ENCODE measurements at places on chromosomes 4 and X.

DNA sequence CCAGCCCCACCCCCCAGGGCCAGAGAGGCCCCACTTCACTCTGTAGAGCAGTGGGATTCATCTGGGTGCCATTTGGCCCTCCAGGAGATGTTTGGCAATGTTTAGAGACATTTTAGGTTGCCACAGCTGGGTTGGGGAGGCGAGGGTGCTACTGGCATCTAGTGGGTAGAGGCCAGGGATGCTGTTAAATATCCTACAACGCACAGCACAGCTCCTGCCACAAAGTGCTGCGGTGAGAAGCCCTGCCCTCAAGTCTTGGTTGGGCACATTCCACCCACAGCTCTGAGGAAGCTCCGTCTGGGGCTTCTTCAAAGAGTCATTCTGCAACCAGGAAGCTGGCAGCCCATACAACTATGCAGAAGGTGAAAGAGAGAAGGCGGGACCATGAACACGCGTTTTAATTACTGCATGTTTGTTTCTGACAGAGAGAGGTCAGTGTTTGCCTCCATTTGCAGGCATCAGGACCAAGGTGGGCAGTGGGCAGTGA, 48.1 kb upstream of the FAM9C start:
- no peak for DNase-seq

- no peak for DNase-seq
Observed at GRCh38 chr4:95540227-95540626, 8.5 kb downstream of the UNC5C start.

- DNase-seq: no peak
Observed at GRCh38 chr4:138341739-138342415, 99.7 kb upstream of the SLC7A11 start.

- no peak for DNase-seq
Observed at GRCh38 chrX:10077425-10078188, 79.2 kb upstream of the CLCN4 start.

DNA sequence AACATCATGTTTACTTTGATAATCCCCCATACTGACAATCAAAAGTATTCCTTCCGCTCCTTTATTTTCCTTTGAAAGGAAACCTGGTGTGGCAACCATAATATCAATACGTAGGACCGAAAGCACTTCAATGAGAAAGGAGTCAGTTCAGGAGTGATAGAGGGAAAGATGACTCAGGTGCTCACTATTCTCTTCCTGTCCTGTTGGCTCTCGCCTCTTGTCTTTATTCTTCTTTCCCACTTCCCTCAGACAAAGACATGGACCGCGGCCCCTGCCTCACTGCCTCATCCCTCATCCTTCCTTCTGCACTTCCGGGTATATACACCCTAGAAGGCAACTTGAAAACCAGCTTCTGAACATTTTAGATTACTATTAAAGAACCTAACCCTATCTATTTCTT, 49.8 kb upstream of the TNIP3 start:
- no peak for DNase-seq

- no peak for DNase-seq
Observed at GRCh38 chrX:31070057-31070468, 1.8 kb downstream of the FTHL17 start.

DNA sequence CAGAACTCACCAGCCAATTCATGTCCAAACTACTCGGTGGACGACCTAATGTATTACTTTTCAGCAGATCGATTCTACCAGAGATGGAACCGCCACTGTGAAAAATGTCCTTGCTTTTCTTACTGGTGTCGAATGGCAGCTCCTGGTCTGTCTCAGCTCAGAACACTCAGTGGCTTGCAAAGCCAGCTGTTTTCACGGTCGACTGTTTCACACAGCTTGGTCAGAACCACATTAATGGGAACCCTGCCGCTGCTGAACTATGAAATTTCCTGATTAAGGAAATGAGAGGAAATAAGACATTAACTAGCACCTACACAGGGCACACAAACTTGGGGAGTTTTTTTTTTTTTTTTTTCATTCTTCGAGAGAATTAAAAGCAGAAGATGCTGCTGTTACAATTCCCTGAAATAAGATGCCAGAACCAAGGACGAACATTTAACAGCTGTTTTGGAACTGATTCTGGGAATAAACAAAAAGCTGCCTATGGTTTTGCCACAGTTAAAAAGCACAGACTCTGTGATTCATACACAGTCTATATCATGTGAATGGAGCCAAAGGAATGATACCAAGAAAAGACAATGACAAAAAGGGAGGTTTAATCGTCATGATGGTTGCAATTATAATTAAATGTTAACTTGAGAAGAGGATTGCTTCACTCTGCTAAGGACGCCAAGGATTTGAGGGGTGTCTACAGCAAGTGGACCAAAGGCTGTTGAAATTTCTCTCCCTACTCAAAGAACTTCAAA, 31.3 kb downstream of the SUPT20HL2 start:
- DNase-seq: no peak

- no peak for DNase-seq
Observed at GRCh38 chr4:145939856-145940255, 1.2 kb upstream of the ZNF827 start.

GRCh38 chr4:150656891-150657290, 74.9 kb downstream of the MAB21L2 start:
- DNase-seq: no peak

DNA sequence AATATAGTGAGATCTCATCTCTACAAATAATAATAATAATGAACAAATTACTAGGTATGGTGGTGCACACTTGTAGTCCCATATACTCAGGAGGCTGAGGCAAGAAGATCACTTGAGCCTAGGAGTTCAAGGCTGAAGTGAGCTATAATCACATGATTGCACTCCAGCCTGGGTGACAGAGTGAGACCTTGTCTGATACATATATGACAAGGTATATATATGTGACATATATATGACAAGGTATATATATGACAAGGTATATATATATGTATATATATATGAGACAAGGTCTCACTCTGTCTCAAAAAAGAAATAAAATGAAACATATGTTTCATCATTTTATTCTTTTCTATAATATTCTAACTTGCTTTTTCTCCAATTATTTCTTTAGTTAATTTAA, 278.1 kb upstream of the TET2 start:
- no peak for DNase-seq

DNA sequence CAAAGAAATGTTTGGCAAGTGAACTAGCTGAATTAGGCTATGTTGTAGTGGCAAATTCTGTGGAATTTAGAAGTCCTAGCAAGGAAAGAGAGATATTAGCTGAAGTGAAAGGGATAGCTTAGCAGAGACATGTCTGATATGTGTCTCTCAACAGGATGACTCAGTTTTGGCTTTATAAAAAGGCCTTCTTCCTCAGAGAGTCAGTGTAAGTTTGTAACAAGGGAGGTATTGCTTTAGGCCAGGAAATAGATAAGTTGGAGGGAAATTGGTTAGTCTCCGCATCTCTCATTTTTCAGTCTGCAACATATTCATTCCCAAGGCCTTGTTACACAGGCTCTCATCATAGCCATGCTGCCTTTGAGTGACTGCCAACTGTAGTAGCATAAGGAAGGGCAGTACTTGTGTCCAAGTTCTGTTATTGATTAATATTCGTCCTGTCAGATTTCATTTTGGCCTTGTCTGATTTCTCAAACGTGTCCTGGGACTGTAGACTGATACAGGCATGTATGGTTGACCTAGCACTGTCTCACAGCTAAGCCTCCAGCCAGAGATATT, 4.0 kb downstream of the TMEM164 start:
- no peak for DNase-seq

- DNase-seq: no peak
Observed at GRCh38 chr4:165921546-165921945, 48.5 kb downstream of the TLL1 start.

DNA sequence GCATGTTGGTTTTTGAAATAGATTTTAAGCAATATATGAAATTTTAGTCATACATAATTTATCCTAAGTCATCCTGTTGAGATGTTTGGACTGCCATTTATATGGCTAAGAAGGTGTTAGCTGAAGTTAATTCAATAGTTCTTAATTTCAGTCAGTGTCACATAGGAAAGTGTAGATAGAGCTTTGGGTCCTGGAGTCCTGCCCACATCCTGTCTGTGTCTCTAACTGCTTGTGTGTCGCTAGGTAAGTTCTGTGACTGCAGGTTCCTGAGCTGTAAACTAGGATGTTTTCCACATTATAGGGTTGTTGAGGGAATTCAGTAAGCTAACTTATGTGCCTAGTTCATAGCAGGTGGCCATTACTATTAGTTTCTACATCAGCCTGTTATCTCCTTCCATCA, 20.7 kb downstream of the OFD1 start:
- no peak for DNase-seq

DNA sequence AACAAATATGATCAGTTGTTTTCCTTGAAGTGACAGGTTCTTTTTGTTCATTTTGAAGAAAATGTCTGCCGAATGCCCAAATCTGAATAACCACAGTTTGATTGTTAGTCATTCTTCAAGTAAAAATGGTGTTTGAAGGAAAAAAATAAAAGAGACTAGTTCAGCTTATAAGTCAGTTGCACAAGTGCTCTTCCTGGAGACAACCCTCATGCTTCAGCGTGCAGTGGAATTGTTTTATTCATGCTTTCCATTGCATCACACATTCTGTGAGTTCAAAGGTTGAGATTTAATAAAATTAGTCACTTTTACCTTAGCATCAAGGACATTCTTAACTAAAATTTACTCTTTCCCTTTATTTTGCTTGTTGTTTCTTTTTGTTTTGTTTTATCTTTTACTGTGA, 404.9 kb downstream of the ZNF674 start:
- DNase-seq: no peak

DNA sequence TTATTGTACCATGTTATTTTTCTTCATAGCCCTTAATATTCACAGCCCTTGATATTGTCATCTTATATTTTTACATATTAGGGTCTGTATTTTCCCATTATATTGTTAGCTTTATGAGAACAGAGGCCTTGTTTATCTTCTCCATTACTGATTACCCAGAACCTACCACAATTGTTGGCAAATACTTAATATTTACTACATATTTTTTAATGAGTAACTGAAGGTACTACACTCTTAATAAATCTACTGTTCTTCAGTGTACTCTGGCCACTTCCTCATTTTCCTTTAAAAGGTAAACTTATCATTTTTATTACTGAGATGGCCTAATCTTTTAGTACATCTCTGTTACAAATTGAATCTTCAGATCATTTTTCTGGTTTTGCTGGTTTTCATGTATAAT, 133.5 kb downstream of the COL4A5 start:
- no peak for DNase-seq

- no peak for DNase-seq
Observed at GRCh38 chrX:72495046-72495445, 77.6 kb downstream of the HDAC8 start.

DNA sequence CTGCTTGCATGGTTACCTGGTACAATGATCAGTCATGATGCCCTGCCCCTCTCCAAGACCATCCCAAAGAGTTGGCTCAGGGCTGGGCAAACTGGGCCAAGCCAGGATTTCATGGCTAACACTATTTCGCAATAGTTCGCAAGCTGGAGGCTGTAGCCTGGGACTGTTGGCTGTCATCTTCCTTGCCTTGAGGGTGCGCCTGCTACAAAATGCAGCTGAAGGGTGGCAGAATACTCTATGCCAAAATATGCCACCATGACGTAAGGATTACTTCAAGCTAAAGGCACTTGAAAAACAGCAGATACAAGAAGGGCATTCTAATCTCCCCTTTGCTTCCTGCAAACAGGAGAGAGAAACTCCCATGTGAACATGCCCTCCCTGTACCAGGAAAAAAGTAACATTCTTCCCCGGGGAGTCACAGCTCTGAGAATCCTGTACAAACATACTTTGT, 21.0 kb downstream of the SAT1 start:
- no peak for DNase-seq

- no peak for DNase-seq
Observed at GRCh38 chrX:109384699-109385098, 97.2 kb downstream of the GUCY2F start.

DNA sequence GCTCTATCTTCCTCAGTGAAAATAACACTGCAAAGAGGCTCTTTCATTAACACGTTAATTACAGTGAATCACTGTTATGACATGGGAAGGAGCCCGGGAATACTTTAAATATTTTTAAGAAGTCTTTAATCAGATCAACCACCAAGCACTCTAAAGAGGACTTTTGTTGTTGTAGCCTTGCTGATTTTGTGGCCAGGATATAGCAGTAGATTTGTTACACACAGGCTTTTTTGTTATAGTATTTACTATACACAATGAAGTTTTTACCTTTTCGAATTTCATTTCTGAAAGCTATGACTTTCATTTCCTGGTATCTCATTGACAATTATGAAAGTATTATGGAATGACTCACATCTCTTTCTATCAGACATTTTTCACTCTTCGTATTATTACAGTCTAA, 20.3 kb downstream of the FGF13 start:
- no peak for DNase-seq

DNA sequence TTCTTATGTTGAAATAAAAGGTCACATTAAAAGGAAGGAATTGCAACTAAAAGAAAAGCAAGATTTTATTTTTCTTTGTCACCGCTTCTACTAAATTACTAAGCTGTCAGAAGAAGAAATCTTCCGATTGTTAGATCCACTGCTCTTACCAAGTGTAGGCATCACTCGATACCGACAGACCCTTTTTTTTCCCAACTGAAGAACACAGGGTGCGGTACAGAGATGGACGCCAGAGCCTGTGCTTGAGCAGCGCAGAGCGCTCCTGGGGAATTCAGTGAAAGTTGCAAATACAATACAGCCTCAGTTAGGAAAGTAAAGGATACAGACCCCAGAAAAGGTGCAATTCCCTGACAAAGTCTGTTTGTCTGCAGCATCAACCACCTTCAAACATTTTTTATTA, 94.9 kb upstream of the WDR17 start:
- no peak for DNase-seq

DNA sequence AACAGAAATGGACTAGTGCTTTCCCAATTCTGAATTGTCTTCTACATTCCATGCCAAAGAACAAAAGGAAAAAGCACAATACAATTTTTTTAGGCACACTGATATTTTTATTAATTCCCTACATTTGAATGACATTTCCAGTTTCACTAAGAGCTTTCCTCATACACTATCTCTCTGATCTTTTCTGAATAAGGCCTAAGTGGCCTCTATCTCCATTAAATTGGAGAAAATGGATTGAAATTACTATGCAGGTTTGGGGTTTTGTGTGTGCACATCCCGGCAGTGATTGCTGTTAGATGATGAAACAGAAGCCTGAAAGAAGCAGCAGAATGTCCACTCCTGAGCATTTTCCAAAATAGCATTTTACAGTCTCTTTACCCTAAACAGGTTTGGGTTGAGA, 104.0 kb downstream of the ATP11C start:
- no peak for DNase-seq

GRCh38 chr4:58776627-58777026, 1666.4 kb upstream of the IGFBP7 start:
- no peak for DNase-seq

DNA sequence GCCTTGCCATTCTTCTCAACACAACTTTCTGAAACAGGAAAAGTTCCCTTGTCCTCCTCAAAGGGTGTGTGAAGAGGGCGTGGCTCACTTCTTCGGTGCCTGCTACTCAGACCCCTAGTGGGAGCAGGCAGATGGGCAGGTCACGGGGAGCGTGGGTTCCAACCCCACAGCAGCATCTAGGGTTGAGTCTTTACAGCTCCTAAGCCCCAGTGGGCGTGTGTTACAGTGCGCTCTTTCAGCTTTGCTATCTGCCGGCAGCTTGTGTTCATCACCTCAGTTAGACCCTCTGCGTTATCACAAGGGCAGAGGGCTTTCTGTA, 57.5 kb upstream of the KLF3 start:
- no peak for DNase-seq

GRCh38 chr4:126182786-126183185, 868.0 kb downstream of the FAT4 start:
- no peak for DNase-seq

GRCh38 chr4:105305019-105305836, 158.6 kb downstream of the TET2 start:
- DNase-seq: no peak

- no peak for DNase-seq
Observed at GRCh38 chr4:145213245-145213644, 32.9 kb upstream of the OTUD4 start.

GRCh38 chr4:27407616-27408015, 547.0 kb downstream of the STIM2 start:
- DNase-seq: no peak
